Activated CD8-positive, alpha-beta memory T cell treated with anti-CD3 and anti-CD28 coated beads for 4 hours (primary cell): ENCODE measurements at places on chromosomes 16 and 17.

DNA sequence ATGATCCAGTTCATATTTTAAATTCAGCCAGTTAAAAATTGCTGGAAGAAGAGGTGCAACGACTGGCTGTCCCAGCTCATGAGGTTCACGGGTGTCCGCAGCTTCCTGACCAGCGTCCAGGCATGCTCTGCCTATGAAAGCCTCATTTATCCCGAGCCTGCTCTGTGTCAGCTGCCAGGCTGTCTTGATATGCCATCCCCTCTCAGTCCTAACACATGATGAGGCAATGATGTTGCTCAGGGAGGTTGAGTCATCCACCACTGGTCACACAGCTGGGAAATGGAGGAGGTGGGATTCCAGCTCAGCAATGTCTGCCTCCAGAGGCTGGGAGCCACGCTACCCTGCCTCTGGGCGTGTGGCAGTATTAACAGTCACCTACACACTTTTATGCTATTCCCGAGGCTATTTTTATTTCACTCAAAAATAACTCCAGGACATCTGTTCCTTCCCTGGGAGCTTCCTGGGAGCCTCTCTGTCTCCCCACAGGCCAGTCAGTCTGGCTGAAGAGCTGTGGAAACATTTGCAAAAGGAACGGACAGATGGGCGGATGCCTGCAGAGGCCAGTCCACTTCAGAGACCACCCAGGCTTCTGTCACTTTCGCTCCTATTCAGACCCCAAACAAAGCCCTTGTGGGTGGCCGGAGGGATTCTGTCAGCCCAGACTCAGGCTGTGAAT, 22.5 kb downstream of the RAB11FIP4 start:
- no peak for DNase-seq

GRCh38 chr16:22862046-22862445, 48.1 kb downstream of the HS3ST2 start:
- DNase-seq: no peak

DNA sequence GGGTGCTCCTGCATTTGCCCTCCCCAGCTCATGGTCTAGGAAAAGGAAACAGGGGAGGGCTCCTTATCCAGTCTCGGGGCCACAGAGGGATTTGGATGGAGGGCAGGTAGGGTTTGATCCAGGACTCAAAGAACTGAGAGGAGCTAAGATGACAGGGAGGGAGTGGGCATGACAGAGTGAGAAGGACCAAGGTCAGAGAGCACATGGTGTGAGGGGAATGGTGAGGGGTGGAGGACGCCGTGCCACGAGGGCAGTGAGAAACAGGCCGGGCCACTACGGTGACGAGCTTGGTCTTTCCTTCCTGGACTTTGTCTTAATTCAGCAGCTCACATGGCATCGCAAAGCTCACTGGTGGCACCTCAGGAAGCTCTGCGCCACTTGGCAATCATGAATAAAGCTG, 35.2 kb downstream of the IRF8 start:
- DNase-seq: no peak

- DNase-seq: no peak
These were observed 17.4 kb upstream of the INPP5K start for GRCh38 chr17:1533661-1534325.

- no peak for DNase-seq
These were observed 6.0 kb downstream of the SOCS3 start for GRCh38 chr17:78353834-78354233.

GRCh38 chr17:83101805-83102480, 22.5 kb downstream of the METRNL start:
- no peak for DNase-seq

DNA sequence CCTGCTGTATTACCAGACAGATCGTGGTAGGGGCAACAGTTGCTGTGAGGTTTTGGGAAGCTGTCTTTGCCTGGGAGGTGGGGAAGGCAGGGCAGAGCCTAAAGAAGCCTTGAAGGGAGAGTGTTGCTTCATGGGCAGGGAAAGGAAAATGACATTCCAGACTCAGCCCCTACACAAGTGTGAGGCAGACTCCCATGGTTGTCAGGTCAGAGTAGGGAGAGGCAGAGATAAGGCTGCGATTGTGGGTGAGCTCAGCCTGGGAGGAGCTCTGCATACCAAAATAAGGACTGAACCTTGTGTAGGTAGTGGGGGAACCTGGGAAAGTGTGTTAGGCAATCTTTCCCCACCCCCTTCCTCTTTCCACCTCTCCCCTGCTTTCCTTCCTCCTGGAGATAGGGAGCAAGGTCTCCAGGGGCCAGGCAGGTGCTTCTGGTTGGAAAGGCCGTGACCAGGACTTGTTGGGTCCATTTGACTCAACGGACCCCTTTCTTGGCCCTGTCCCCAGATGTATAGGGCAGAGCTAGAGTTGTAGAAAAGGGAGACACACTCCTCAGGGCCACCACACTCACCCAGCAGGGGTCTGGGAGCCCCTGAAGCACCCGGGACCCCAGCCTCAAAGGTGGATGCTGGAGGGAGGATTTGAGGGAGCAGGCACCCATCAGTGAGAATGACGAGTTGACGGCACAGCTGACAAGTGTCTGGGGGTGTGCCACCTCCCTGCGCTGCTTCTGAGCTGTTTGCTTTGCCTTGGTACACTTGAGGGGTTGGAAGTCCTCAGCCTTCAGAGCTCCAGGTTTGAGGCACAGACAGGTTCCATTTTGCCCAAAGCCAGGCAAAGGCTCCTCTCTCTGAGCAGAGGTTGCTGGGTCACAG, 18.5 kb upstream of the TOB1 start:
- no peak for DNase-seq

DNA sequence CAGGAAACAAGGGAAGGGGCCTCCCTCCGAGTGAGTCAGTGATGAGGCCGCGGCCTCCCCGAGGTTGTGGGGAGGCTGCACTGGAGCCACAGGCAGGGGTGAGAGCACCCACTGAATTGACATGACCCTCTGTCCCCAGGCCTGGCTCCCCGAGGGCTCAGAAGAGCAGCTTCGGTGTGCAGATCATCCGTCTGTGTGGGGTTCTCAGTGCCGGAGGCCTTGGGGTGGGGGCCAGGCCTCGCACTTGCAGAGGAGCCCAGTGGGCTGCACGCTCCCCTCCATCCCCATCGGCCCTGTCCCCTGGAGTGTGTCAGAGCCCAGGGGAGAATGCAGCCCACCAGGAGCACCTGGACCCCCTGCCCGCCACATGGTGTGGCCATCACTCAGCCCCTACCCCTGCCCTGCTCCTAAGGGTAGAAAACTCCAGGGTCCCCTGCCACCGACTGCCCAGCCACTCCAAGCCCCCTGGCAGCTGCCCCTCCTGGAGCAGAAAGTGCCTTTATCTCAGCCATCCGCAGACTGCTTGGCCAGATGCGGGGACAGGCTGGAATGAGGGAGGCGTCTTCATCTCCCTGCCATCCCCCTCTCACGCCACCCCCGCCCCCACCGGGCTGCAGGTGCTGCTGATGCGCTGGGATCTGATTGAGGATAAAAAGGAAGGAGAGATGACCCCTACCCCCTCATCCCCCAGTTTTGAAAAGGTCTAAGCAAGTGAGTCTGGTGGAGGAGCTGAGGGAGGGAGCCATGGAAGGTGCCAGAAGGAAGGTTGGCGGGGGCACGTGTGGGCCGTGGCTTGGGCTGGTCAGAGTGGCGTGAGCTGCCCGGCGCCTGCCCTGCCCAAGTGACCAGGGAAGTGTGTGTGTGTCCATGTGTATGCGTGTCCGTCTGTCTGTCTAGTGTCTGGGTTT, 358.3 kb downstream of the SEC14L1 start:
- no peak for DNase-seq

GRCh38 chr16:13958474-13958873, 38.5 kb downstream of the ERCC4 start:
- no peak for DNase-seq

DNA sequence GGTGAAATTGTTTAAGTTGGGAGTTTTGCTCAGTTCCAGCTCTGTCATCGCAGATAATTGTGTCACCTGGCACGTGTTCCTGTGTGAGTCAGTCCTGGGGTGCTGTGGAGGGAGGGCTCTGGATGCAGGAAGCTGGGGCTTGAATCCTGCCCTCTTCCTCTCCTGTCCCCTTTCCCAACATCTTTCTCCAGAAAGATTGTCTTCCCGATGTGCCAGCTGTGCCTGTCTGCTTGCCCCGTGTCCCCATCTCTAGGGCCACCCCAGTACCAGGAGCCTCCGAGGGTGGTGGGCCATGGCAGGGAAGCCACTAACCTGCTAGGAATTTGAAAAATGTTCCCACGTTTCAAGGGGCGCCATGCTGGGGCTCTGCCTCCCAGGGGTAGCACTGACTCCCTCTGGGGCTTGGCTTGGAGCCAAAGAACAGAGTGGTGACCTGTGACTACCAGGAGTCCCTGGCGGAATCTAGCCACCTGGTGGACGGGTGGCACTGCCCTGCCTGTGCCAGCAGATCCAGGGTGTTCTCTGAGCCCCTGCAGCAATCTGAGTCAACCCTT, 198.1 kb downstream of the ENGASE start:
- no peak for DNase-seq

GRCh38 chr17:58322581-58323185, 5.9 kb downstream of the TSPOAP1 start:
- no peak for DNase-seq

DNA sequence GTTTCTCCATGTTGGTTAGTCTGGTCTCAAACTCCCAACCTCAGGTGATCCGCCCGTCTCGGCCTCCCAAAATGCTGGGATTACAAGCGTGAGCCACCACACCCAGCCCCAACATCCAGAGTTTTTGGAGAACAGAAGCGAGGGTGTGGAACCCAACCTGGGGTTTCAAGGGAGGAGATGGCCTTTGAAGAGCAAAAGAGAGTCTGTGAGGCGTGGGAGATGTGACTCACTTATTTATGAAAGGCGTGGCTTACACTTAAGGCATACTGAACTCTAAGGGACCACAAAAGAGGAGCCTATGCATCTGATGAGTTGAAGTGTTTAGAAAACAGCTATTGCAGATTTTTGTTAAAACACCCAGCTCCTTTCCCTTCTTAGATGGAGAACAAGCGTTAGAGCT, 18.9 kb downstream of the ARSG start:
- DNase-seq: peak; percentile 22

GRCh38 chr17:41914358-41914766, 4.4 kb downstream of the ACLY start:
- DNase-seq: no peak

GRCh38 chr16:8182761-8183160, 407.6 kb downstream of the TMEM114 start:
- DNase-seq: no peak

DNA sequence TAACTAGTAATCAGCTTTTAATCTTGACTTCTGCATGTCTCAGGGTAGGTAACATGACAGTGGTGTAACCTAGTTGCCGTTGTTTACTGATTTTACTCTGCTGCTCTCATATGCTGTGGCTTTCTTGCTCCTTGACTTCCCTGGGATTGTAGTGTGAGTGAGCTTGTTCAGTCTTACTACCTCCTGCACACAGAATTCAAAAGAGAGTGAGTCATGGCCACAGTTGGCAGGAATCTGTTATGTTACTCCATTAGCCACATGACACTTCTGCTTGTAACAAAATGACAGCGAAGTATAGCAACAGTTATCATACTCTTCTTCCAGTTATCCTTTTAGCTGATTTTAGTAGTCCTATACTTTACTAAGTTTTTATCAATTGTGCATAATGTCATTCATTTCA, 18.8 kb downstream of the TNRC6A start:
- DNase-seq: no peak

- no peak for DNase-seq
These were observed 1.8 kb upstream of the ZNRF1 start for GRCh38 chr16:74997042-74997491.

DNA sequence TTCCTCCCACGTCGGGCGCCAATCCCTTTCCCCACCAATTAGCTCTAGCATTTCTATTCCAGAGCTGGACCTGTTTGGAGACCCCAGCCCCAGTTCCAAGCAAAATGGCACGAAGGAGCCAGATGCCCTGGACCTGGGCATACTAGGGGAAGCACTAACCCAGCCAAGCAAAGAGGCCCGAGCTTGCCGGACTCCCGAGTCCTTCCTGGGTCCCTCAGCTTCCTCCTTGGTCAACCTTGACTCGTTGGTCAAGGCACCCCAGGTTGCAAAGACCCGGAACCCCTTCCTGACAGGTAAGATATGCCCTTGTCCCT, 5.6 kb upstream of the SPATA20 start:
- no peak for DNase-seq

- DNase-seq: no peak
These were observed 12.5 kb downstream of the TAF1C start for GRCh38 chr16:84174396-84174795.

DNA sequence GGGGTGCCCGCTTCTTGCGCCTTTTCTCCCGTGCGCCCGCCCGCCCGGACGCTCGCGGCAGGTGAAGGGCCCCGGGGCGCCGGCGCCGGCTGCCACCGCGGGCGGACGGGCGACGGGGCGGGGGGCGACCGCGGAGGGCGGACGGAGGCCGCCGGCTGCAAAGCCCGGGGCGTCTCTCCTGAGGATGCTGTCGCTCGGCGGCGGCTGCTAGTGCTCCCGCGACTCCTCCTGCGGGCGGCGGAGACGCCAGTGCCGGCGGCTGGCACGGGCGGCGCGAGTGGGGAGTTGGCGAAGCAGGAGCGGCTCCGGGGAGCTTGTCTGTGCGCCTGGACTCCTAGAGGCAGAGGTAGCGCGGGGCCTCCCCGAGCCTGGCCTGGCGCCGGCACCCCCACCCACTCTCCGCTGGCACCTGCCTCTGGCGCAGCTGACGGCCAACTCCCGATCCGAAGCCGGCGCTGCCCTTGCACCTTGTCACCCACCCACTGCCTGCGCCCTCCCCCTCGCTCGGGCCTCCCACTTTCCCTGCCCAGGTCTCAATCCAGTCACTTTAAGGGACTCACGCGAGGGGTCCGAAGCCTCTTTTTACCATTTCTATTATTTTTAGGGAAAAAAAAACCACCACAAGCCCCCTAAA, at the start of gene FAM20A:
Gene FAM20A (minus strand): TSS at position 437 of the 634 bp plus-strand sequence. CDS start 701 bp downstream, outside the sequence.
- no peak for DNase-seq

DNA sequence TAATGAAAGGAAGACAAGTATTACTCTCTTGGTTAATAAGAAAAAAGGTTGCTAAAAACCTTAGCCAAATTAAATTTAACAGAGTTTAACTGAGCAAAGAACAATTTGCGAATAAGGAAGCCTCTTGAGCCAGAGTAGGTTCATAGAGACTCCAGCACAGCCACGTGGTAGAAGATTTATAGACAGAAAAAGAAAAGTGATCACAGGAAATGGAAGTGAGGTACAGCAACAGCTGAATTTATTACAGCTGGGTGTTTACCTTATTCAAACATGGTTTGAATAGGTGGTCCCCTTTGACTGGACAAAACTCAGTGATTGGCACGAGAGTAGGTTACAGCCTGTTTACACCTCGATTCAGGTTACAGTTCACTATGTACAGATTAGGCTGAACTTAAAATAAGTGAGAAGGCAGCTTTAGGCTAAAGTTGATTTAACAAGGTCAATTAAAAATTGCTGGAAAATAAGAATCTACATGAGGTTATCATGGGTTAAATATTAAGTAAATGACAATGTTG, 3.3 kb upstream of the CCL15 start:
- no peak for DNase-seq
